Mesenteric fat pad (tissue), 1 donor: ENCODE measurements at places on chromosomes 5 and 9. TPM values are rescaled to one million over a fixed set of nuclear protein-coding genes. Genes with fewer than 3 reads are reported as not detected.
A peak's percentile ranks its signal among the peaks of the same experiment; 100 is the strongest.

- DNase-seq, result no peak
Measured at GRCh38 chr5:154624341-154624740, 130.8 kb upstream of the LARP1 start.

The TMOD1 gene
- total RNA-seq, result 5.8 TPM

DNA sequence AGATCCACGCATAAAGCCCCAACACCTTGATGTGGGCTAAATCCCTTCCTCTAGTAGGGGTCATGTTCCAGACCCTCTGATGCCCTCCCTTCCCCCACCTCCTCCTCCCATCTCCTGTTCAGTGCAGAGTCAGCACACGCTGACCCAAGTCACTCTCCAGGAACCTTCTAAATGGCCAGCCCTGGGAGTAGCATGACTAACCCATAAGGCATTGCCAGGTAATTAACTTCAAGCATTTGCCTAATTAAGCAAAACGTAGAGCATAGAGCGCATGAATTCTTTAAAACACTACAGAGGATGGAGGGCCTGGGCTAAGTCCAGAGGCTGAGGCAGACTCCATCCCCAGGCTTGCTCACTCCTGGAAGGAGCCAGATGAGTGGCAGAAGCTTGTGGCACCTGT, 276.3 kb upstream of the MSX2 start:
- no peak for DNase-seq

The CCT5 gene
- total RNA-seq, result 202 TPM

- DNase-seq, result no peak
Measured at GRCh38 chr9:111975709-111976108, 79.1 kb downstream of the UGCG start.

GRCh38 chr5:78793907-78794662, 145.5 kb upstream of the LHFPL2 start:
- DNase-seq, result no peak

The NOXA1 gene
- total RNA-seq, result 3.2 TPM

The SH3TC2 gene
- total RNA-seq, result 0.64 TPM

The PGM5 gene
- 17.6 TPM for total RNA-seq

The TTC23L gene
- total RNA-seq, result not detected

The TSSK1B gene
- not detected for total RNA-seq

DNA sequence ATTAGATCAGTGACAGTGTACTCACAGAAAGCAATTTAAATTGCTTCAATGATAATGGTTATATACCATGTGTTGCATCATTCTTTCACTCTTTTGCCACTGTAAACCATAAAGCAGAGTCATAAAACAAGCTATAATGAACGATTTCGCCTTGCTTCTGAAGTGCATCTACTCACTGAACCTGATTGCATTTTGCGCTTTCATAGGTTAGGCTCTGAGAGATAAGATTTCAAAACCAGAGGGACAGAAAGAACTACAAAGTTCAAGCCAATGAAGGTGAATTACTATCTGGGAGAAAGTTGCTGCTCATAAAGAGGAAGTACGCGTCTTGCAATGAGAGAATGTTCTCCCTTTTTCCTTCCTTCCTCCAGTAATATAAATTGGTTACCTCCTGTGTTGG, 412.7 kb downstream of the CETN3 start:
- no peak for DNase-seq

- DNase-seq, result no peak
Measured at GRCh38 chr5:102018690-102019089, 277.4 kb downstream of the SLCO4C1 start.

DNA sequence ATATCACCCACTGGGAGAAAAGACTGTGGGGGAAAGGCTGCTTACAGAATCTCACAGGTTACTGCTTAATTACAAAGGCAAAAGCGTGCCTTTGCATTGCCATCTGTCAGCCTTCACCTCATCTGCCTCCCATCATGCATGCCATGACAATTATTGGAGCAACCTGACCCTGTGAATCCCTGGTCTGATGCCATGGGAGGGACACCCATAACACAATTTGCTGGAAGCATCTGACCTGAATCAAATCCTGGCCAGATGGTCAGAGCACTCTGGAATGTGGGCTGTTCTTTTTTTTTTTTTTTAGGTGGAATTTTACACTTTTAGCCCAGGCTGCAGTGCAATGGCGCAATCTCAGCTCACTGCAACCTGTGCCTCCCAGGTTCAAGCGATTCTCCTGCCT, 11.6 kb upstream of the RETREG1 start:
- DNase-seq, result no peak

The IL4 gene
- total RNA-seq, result not detected

- no peak for DNase-seq
Measured at GRCh38 chr5:154373326-154373725, 72.5 kb upstream of the SAP30L start.

- no peak for DNase-seq
Measured at GRCh38 chr5:1032011-1032410, 23.4 kb downstream of the NKD2 start.

The PDE6A gene
- not detected for total RNA-seq

DNA sequence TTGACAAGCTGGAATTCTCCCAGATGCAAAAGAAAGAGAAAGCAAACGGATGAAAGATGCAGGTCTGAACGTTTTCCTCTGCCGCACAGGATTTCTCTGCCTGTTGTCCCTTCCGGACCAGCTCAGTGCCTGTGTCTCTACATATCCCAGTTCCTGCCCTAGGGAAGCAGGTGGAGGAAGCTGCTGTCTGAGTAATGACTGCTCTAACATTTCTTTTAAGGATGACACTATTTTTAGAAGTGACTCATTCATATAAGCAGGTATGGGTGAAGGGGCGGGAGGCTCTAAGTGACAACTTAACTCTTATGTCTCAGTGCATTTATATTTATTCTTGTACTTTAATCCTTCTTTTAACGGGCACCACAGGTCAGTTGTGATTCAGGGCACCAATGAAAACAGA, 128.8 kb downstream of the SLC24A2 start:
- no peak for DNase-seq

- DNase-seq, result no peak
Measured at GRCh38 chr5:74643111-74643562, 2.6 kb upstream of the ENC1 start.

The CREB3 gene
- 42.5 TPM for total RNA-seq

The NRARP gene
- total RNA-seq, result 16.3 TPM

- DNase-seq, result no peak
Measured at GRCh38 chr9:98539954-98540353, 168.8 kb downstream of the GABBR2 start.

DNA sequence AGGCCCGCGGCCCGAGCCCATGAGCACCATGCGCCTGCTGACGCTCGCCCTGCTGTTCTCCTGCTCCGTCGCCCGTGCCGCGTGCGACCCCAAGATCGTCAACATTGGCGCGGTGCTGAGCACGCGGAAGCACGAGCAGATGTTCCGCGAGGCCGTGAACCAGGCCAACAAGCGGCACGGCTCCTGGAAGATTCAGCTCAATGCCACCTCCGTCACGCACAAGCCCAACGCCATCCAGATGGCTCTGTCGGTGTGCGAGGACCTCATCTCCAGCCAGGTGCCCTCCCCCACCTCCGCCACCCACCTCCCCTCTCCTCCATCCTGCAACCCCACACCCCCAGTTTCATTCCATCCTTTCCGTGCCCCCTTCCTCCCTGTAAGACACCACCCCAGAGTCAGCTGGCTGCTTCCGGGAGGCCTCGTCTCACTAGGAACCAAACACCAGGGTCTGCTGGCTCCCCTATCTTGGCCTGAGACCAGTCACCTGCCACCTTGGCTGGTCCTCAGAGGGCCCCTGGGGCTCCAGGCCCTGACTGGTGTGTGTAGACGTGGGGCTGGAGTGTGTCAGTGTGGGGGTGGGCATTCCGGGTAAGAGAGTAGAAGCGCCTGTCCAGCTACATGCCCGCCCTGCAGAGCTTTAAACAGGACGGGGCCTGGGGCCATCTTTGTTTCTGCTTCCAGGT, 655 bp downstream of the GRIN1 start:
- DNase-seq, result no peak

The ZDHHC11 gene
- 11.0 TPM for total RNA-seq

DNA sequence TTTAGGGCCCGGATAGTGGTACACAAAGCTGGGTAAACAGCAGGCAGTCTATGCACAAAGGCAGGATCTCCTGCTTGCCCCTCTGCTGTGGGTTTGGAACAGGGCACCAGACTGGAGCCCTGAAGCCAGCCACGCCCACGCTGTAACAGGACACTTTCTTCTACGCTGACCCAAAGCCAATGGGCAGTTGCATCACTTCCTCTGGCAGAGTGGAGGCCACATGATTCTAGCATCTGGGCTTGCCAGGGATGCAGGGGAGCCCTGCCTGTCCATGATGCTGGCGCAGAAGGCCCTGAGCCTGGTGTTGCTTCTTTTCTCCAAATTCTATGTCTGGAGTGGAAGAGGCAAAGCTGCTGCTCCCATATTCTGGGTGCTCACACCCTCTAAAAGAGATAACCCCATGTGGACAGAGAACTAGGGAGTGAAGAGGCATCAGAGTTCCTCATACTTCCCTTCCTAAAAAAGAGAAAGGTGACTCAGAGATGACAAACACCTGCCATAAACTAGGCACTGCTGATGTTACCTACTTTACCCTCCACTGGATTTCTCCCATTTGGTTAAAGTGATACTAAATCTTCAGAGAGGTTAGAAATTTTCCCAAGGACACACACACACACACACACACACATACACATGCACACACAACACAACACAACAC, 260.3 kb upstream of the KLF4 start:
- DNase-seq, result peak; percentile 94

The CPLANE1 gene
- 18.1 TPM for total RNA-seq

DNA sequence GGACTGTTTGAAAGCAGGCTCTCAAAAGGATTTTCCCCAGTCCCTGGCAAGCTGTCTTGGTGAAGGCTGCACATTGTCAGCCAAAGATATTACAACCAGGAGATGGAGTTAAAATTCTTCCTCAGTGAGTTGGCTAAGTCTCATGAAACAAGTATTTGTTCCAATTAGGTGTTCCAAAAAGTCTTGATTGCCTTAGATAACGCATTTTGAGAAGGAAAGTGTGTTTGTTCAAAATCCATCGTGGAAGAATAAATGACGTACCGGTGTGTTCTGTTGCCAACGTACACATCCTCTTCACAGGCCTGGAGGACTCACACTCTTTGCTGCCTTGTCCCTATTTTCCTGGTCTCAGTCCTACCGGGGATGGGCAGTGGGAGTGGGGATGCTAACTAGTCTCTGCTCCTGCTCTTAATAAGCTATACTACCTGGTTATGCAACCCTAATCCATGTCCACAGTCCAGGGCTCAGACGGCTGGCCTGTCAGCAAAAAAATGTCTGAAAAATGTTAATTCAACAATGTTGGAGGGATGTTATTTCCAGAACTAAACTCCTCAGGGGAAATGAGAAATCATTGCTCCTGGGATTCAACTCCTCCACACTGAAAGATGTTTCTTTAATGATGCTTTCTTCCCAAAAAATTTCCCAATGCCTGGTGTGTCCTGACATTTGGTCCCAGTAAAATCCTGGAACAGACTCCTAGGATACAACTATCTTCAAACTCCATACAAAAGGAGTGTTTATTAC, 175.3 kb upstream of the KLF9 start:
- no peak for DNase-seq

GRCh38 chr9:6973762-6974161, 216.0 kb downstream of the KDM4C start:
- DNase-seq, result no peak

The FOXD4L6 gene
- total RNA-seq, result not detected

DNA sequence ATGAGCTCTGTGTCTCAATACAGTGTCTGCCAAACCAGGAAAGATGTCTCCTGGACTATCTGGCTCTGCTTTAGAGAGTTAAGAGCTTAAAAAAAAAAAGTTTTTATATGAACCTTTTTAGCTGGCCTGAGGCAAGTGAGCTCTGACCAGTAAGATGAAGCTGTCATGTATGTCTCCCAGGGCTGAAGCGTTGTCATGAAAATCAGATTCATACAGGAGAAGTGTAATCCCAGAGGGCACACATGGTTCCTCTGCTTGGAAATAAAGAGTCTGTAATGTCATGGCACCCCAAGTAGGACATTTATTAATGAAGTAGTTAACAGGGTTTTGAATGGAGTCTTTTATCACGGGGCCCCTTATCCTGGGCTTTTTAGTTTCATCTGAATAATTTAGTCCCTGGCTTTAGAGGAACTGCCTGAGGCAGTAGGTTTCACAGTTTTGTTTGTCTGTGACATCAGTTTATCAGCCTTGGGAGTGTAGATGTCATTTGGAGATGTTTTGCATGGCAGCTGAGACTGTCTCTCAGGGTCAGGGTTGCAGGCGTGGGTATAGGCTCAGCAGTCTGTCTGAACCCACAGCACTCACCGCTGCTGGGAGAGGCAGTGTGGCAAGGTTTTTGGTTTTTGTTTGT, 223.3 kb downstream of the DIRAS2 start:
- no peak for DNase-seq

GRCh38 chr5:125450771-125451170, 704.3 kb upstream of the ZNF608 start:
- no peak for DNase-seq

DNA sequence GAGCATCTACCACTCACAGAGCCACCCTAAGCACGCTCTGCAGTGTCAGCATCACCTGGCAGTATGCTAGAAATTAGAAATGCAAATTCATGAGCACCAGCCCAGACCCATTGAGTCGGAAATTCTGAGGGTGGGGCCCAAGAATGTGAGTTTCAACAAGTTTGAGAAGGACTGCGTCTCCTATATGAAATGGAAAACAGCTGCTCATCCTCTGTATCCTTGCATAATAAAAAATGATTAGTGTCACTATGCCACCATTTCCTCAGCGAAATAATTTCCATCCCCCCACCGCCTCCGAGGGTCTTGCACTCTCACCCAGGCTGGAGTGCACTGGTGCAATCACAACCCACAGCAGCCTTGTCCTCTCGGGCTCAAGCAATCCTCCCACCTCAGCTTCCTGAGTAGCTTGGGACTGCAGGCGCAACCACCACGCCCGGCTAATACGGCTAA, 1.3 kb upstream of the IQGAP2 start:
- DNase-seq, result no peak

- DNase-seq, result no peak
Measured at GRCh38 chr9:108093773-108094675, 604.5 kb upstream of the KLF4 start.

GRCh38 chr5:145551714-145552113, 283.4 kb downstream of the PRELID2 start:
- no peak for DNase-seq

GRCh38 chr5:174723979-174724483, 351 bp upstream of the MSX2 start:
- DNase-seq, result no peak

GRCh38 chr5:109191153-109191558, 218.6 kb downstream of the PJA2 start:
- no peak for DNase-seq

The DMRT2 gene
- 3.6 TPM for total RNA-seq

- no peak for DNase-seq
Measured at GRCh38 chr5:65032250-65032649, 263.5 kb downstream of the CWC27 start.

GRCh38 chr5:72101828-72102227, 5.4 kb upstream of the MAP1B start:
- DNase-seq, result no peak

GRCh38 chr5:150636391-150637244, 3.8 kb upstream of the SYNPO start:
- no peak for DNase-seq

The DPYSL3 gene
- 52.4 TPM for total RNA-seq

- no peak for DNase-seq
Measured at GRCh38 chr9:82021198-82021597, 32.6 kb downstream of the SPATA31D1 start.

- no peak for DNase-seq
Measured at GRCh38 chr9:81671880-81672280, 17.5 kb downstream of the TLE1 start.

- DNase-seq, result no peak
Measured at GRCh38 chr5:171629628-171630349, 155.8 kb upstream of the SMIM23 start.

- DNase-seq, result no peak
Measured at GRCh38 chr5:148381906-148382305, 1.9 kb upstream of the FBXO38 start.

The TSLP gene
- 1.5 TPM for total RNA-seq
